CD4-positive, alpha-beta memory T cell (primary cell): ENCODE measurements at places on chromosomes 12 and 14. TPM values are rescaled to one million over a fixed set of nuclear protein-coding genes. Genes with fewer than 3 reads are reported as not detected.

FAM181A gene
- polyA plus RNA-seq, result not detected

TUBA1A gene
- polyA plus RNA-seq, result 164 TPM

PSEN1 gene
- 36.0 TPM for polyA plus RNA-seq

CCDC177 gene
- not detected for polyA plus RNA-seq

NID2 gene
- polyA plus RNA-seq, result 0.37 TPM

POMT2 gene
- 1.1 TPM for polyA plus RNA-seq

TAS2R9 gene
- polyA plus RNA-seq, result not detected

VASH1 gene
- 0.59 TPM for polyA plus RNA-seq

GPRC5D gene
- 0.71 TPM for polyA plus RNA-seq

DNAH10 gene
- 0.06 TPM for polyA plus RNA-seq

C12orf50 gene
- not detected for polyA plus RNA-seq

ARHGAP9 gene
- polyA plus RNA-seq, result 216 TPM

BRF1 gene
- polyA plus RNA-seq, result 3.0 TPM

IL23A gene
- polyA plus RNA-seq, result 30.3 TPM

SDR9C7 gene
- polyA plus RNA-seq, result not detected

PCK2 gene
- 15.5 TPM for polyA plus RNA-seq

OVCH1 gene
- polyA plus RNA-seq, result not detected

KCTD10 gene
- polyA plus RNA-seq, result 23.2 TPM

WNT1 gene
- polyA plus RNA-seq, result 0.55 TPM

PRH1 gene
- 1.2 TPM for polyA plus RNA-seq

PTPRO gene
- polyA plus RNA-seq, result 3.5 TPM

ANAPC7 gene
- 30.8 TPM for polyA plus RNA-seq

APPL2 gene
- 15.1 TPM for polyA plus RNA-seq

TAS2R31 gene
- polyA plus RNA-seq, result not detected
